ENCODE measurements at places on chromosomes 3 and 15.

DNA sequence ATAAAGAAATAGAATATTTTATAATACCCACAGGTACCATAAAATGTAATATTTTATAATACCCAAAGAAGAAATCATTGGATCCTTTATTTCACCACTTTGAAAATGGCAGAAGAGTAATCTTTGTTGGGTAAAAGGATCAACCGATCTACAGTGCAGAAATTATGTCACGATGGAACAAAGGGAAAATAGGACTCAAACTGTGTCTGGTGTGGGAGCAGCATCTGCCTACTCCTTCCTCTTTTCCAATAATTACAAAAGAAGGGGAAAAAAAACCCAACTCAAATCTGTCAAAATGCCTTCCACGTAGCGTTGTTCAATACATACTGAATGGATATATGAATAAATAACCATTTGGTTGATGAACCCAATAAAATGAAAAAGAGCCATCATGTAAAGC lies 492.6 kb upstream of the TBL1XR1 start:
- no peak for DNase-seq

DNA sequence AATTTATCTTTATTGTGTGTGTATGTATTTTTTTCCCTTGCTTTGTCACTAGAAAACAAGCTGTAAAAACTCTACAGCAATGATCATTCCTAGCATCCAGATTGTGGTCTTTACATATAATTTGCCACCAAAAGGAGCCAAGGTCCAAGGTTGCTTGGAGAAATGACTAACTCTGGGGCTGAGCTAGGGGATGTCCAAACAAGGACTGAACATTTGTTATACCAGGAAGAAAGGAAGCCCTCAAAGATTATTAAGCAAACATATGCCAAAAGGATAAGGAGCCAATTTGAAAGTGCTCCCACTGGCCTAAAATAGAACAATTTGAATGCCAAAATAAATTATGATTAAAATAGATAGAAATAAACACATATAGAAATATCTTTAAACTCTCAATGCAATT lies 293.3 kb downstream of the ZIC1 start:
- DNase-seq = no peak

DNA sequence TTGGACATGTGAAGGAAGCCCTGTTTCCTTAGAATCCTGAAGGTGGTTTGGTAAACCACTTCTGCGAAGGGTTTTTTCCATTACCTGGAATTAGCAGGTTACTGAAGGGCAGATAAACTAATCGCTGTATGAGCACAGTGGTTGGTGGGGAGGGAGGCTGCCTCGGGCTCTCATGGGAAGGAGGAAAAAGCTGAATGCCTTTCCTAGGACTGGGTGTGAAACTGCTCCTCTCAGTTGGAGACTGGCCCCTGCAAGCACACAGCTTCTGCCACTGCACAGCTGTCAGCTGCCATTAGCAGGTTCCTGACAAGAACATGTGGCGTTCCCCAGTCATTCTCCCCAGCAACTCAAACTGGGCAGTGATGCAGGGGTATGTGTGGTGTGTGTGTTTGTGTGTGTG lies 376.3 kb downstream of the GAP43 start:
- peak; percentile 2 for DNase-seq

DNA sequence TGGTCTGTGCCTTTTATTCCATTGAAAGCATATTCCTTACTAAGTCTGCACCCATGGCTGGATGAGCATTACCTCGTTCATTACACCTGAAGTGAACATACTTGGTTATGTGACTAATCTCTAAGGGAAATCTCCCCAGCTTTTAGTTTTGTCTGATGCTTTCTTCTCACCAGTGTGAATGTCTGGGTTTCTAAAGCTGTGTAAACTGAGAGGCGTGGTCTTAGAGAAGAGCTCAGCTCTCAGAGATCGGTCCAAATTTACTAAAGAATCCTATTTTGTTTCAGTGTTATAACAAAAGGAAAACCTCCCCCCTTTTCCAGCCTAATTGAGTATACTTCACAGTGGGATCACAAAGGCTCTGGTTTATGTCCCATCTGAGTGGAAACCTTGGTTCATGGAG lies 352.3 kb downstream of the PTPRG start:
- no peak for DNase-seq

GRCh38 chr15:71804695-71805470 lies 5.5 kb upstream of the NR2E3 start:
- DNase-seq = no peak

GRCh38 chr3:133209871-133210550 lies 171.8 kb downstream of the TMEM108 start:
- no peak for DNase-seq

- DNase-seq = no peak
Observed at GRCh38 chr3:134931045-134931785, 136.2 kb downstream of the EPHB1 start.

GRCh38 chr15:71232411-71232810 lies 117.1 kb downstream of the THSD4 start:
- no peak for DNase-seq

DNA sequence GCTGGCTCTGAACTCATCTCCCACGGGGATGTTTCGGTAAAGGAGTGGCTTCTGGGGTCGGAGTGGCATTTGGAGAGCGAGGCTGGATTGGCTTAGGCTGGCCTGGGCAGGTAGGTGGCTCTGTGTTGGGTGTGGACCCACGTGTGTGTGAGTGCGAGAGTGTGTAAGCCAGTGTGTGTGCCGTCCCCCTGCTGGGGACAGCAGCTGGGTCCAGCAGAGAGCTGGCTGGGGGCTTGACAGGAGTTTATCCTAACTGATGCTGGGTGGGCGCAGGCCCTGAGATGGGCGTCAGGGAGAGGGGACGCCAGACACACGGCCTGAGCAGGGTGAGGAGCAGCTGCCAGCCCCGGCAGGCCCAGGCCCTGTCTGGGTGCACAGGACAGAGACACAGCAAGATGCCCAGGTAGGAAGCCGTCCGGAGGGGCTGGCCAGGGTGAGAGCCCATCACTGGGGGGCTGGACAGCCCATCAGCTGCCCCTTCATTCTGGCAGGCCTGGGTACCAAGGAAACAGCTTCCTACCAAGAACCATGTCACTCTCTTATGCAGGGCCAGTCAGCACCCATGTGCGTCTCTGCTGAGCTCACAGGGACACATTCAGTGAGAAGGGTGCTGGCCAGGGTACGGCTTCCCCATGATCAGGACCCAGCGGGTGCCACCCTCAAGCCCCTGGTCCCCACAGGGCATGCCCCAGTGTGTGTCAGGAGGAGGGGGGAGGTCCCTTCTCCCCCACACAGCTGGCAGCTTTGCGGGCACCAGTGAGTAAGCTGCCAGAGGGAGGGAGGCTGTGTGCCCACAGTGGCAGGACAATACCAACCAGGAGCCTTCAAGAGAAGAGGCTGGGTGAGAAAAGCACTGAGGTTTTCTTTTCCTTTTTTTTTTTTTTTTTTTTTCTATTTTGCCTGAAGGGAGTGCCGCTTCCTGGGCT lies 1.1 kb downstream of the PAK6 start:
- no peak for DNase-seq

DNA sequence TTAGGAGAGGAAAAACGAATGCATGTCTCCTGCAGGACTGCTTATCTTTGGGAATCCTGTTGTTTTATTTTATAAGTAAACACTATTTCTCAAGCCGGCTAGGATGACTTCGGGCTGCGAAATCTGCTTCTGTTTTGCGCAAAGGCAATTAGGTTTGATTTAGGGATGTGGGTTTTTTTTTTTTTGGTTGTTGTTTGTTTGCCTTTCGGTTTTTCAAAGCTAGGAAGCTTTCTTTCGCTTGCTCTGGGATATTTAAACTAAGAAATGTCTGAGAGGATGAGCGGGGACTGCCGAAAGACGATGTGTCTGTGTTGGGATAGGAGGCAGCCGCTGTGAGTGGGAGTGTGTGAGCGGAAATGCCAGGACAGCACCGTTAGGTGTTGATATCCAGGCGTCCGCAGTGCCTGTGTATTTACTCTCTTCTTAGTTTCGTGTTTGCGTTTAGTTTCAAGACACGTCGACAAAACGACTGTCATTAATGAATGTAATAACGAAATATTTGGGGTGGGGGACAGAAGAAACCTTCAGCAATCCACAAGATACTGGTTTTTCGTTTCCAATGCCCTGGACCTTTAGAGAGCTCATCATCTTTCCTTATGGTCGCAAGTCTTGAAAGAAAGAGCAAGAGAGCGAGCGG lies 604 bp downstream of the ISL2 start:
- no peak for DNase-seq

DNA sequence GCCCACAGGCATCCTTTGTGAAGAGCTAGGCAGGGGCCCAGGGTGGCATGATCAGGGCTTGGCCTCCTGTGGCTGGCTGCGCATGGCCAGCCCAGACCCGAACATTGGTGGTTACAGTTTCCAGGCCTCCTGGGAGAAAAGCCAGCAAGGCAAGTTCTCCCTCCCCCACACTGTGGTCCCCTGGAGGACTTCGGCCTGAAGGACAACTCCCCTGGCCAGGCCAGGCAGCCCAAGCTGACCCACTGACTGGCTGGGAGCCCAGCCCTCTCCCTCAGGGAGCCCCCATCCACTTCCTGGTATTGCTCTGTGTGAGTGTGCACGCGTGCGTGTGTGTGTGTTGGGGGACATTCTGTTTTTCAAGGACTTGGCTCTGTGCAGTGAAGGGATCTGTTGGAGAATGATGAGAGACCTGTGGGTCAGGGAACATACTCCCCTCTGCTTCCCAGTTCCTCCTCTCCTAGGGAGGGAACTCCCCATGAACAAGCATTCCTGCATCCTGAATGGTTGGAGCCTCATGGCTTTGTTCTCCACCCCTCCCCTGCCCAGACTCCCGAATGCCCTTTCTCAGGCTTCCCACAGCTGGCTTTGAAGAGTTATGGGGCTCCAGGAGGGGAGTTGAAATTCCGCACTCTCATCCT lies 29.5 kb downstream of the CORO2B start:
- peak; percentile 71 for DNase-seq

DNA sequence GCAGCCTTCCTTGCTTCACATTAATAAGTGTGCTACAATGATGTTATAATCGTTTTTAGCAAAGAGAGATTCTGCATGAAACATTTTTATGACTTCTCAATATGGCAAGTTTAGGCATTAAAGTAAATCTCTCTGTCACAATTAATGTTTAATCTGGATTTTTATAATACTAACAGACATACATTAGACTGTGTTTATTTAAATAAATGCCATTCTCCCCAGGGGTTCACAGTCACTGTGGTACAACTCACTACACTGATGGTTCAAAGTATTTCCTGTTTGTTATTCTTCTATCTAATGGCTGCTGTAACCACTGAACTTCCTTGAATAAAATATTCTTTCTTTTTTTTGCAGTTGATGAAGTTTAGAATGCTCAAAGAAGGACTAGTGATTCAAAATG lies 59.0 kb downstream of the SLC12A1 start:
- DNase-seq = no peak

DNA sequence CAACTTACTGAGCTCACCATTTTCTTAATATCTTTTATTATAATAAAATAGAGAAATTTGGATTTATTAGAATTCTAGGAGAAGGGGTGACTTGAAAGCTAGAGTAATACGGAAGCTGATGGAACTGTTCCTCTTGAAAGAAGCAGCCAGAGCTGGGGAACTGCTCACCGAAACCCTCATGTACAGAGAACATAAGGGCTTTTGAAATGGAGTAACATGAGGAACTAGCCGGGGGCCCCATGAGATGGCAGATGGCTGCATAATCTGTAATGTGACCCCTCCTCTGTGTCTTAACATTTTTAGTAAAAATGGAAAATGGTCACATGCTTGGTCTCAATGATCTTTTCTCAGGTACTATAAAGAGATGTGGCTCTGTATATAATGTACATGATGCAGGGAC lies 15.7 kb upstream of the DYNC1LI1 start:
- DNase-seq = no peak

- DNase-seq = no peak
Observed at GRCh38 chr15:83092309-83092976, 15.0 kb upstream of the TM6SF1 start.

GRCh38 chr3:143775459-143775858 lies 72.8 kb downstream of the SLC9A9 start:
- no peak for DNase-seq

GRCh38 chr15:27249760-27250109 lies 278.8 kb downstream of the GABRG3 start:
- DNase-seq = no peak

DNA sequence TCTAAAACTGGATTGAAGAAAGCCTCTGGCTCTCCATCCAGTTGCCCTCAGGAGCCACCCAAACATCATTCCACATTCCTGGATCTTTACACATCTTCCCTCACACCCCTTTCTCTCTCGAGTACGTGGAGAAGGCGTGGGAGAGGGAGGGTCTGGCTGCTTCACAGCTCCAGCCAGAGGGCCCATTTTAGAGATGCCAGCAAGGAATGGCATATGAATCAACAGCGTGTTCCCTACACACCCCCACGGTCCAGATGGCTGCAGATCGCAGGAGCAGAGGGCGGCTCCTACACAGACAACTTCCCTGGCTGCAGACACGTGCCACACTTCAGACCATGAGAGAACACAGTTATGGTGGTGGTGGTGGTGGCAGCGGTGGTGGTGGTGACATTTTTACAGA lies 280.1 kb downstream of the ERC2 start:
- DNase-seq = no peak

DNA sequence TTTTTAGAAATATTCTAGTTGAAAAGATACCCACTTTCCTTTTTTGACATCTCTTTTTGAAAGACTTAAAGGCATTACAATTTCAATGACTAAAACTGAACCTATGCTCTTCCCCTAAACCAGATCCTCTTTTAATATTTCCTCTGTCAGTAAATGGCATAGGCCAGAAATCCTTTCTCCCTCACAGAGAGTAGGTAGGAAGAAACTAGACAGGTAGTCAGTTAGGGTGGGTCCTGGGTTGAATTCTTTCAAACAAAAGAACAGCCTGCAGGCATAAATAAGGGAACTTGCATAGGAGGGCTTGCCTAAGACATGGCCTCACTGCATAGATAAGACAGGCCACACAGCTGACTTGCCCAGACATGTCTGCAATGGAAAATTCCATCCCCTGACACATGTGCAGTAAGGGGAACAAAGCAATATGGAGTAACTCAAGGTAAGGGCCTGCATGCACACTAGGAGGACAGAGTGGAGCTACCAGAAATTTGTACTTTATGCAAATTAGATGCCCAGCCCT lies 23.1 kb downstream of the PLSCR5 start:
- no peak for DNase-seq

DNA sequence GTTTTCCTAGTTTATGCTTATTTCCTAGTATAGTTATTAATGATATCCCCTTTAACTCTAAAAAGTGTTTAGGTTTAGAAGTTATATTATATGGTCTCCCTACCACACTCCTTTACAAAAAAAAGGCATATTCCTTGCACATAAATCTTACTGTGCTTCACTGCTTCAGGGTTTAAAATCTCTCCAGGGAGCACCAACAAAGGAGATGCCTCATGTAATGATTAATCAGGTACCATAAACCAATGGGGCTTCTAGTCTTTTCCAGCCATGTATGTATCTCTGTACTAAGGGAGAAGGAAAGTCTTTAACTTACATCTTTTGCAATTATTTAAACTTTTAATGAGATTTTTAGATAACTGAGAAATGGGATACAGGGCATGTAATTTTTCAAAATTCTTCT lies 91.5 kb upstream of the RBMS3 start:
- DNase-seq = no peak
